ENCODE measurements at places on chromosomes 3 and 15.

DNA sequence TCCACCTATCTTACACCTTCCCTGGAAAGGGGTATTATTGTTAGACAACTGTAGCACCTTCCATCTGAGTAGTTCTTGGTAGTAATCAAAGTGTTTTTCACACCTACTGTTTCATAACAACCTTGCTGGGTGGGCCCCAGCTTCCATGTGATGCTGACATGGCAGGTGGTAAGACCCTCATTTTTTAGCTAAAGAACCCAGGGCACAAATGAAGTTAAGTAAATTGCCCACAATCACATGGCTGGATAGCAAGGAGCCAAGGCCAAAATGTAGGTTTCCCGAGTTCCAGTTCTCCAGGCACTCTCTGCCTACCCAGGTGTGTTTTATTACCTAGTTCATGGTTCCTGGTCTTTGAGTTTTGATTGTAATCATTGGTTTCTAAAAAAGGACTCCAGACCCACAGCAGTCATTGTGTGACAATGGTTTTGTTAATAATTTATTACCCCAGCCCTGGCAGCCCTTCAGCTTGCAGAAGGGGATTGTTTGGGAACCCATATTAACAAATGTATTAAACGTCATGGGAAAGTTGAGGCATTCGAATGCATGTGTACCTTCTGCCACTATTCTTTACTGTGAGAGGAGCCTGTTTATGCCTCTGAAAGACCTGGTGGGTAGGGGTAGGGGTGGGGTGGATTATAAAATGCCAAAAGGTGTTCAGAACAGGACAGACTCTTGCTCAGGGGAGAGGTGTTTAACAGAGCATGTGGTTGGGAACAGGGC, 222.2 kb upstream of the BHLHE40 start:
- DNase-seq = no peak

DNA sequence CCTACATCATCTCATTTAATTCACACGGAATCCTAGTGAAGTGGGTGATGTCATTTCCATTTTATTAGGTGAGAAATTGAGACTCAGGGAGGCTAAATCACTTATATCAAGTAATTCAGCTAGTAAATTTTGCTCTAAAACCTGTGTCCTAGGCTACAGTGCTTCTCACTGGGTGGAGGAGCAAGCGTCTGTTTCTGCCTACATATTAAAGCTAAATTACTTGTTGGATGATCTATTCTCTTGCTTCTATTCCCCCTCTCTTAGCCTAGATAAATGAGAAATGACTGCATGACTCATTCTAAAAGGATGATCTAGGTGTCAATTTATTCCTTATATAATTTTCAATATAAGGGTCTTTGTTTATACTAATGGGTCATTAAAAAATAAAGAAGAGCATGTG, 37.8 kb upstream of the RBP1 start:
- no peak for DNase-seq

GRCh38 chr15:44711743-44712345, 527 bp downstream of the B2M start:
- DNase-seq = no peak

DNA sequence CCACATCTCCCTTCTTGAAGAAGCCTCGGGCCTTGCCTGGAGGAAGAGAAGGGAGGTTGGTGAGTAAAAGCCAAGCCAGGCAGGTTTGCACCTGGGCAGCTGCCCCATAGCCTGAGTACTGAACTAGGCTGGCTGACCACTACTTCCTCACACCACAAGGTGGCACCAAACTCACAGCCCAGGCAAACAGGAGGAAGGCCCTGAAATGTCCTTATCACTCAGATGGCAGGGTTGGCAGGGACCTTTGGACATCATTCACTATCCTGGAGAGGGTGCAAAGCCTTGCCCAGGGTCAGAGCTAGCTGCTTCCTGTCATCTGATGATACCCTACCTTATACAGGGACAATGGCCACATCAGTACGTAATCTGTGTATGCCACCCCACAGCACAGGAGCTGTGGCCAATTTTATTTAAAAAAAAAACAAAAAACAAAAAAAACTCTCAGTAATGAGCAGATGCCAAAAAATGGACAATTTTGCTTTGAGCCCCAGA, 2.2 kb upstream of the GRAMD2A start:
- peak; percentile 61 for DNase-seq

- DNase-seq = no peak
These were observed 193.1 kb downstream of the OTOL1 start for GRCh38 chr3:161689584-161690298.

GRCh38 chr3:143634991-143635390, 213.3 kb downstream of the SLC9A9 start:
- no peak for DNase-seq

GRCh38 chr3:13276438-13277195, 143.5 kb downstream of the NUP210 start:
- no peak for DNase-seq

DNA sequence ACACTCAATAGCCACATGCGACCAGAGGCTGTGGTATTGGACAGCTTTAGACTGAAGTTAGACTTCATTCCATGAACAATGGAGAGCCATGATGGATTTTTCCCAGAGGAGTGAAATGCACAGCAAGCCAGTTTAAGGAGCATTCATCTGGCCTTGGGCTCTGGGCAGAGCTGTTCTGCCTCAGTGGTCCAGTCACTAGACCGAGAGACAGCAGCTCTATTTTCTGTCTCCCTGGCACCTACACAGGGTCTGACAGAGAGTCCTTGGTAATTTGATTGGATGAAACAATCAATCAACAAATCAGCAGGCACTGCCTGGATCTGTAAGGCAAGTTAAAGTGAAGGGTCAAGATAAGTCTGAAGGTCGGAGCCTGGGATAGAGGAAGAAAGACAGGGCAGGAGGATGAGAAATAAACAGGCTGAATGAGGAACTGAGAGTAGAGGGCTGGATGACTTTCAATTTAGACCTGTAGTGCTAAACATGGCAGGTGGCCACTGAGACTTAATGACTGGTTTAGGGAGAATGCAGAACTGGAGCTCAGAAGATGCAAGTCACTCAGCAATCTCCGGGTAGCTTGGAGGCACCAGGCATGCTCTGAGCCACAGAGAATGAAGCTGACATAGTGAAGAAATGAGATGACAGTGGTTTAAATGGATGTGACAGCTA, 98.5 kb upstream of the SLC25A36 start:
- DNase-seq = no peak

DNA sequence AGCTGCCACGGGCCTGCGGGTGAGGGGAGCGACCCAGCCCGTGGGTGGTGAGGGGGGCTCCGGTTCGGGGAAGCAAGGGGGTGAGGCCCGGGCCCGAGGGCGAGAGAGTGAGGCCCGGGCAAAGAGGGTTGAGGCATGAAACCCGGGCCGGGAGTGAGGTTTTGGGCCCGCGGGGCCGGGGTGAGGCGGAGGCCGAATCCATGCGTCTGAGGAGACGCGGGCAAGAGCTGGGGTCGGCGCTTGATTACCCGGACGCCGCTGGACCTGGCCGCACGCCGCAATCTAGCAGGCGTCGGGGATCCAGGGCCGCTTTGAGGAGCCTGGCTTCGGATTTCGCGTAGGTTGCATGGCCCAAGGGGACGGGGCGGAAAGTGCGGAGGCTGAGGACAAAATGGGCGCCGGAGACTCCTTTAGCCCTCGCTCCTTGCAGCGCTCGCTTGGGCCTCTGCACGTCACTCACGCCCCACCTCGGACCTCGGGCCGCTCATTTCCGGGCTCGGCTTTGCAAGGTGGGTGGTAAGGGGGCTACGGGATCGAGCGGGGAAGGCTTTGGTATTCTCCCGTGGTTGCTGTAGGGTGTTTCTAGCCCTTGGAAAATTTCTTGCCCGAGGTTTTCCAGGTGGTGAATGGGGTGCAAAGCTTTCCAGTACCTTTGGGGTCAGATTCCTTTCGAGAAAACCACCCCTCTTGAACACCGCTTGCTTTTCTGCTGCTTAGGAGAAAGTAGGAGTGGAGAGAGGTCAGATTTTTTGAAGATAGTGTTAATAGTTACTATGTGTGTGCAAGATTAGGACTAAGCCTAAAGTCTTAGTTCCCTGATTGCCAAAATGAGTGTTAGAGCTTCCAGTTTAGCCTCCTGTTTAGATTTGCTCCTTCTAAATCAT, 827 bp downstream of the SLC25A36 start:
- peak; percentile 1 for DNase-seq

DNA sequence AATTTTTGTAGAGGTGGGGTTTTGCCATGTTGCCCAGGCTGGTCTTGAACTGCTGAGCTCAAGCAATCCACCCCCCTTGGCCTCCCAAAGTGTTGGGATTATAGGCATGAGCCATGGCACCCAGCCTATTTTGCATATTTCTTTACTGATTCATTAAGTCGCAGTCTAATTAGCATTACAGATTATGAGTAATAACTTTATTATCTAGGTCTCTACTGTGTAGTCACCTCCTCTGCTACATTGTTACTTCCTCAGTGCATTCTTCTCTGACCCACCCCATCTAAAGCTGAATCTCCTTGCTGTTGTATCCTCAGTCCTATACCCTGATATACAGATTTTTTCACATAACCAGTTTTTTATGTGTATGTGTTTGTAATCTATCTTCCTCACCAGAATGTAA, 61.7 kb downstream of the TFDP2 start:
- no peak for DNase-seq

- no peak for DNase-seq
These were observed 57.8 kb downstream of the TLE3 start for GRCh38 chr15:70039917-70040316.

- no peak for DNase-seq
These were observed 78.0 kb downstream of the FSIP1 start for GRCh38 chr15:39704689-39705088.

GRCh38 chr15:48653913-48654670, 8.6 kb upstream of the FBN1 start:
- no peak for DNase-seq

GRCh38 chr15:45402955-45403877, 24.9 kb upstream of the GATM start:
- DNase-seq = peak; percentile 16

Measured in stimulated activated CD4-positive, alpha-beta T cell treated with anti-CD3 and anti-CD28 coated beads, TNF-alpha, amount 100 ng/mL, for 4 hours (primary cell).